ENCODE measurements at places on chromosomes 7 and 10.

DNA sequence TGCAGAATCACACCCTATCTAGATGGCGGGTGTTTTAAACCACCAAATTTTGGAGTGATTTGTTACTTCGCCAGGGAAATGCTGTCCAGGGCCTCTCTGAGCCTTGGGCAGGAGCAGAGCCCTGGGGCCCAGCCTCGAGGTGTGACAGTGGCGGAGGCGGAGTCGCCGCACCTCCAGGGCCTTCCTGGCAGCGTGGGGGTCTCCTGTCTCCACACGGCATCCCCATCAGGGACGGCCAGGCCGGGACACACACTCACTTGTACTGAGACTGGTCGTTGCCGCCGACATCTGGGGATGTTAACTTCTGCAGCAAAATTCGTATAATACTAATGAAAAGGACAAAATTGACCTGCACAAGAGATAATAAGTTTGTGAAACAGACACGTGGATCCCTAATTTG, 110.7 kb downstream of the VIPR2 start:
- peaks cover 9% of the 10 kb centered on the region for H3K27me3 ChIP-seq
- no peak for DNase-seq
- no peak overlapping the region for H3K4me3 ChIP-seq
- no peak overlapping the region for H3K27ac ChIP-seq

GRCh38 chr10:86836044-86836443, 79.6 kb downstream of the BMPR1A start:
- H3K4me3 ChIP-seq: no peak overlapping the region
- peak overlapping the region; percentile 88 for H3K27ac ChIP-seq
- H3K4me1 ChIP-seq: peaks cover 33% of the 10 kb centered on the region
- peaks cover 23% of the 10 kb centered on the region for H3K36me3 ChIP-seq
- no peak for DNase-seq
- no peaks in the 10 kb centered on the region for H3K27me3 ChIP-seq

- DNase-seq: peak; percentile 61
- H3K36me3 ChIP-seq: peaks cover 25% of the 10 kb centered on the region
- H3K27me3 ChIP-seq: no peaks in the 10 kb centered on the region
- peak overlapping the region; percentile 96 for H3K4me3 ChIP-seq
- peaks cover 46% of the 10 kb centered on the region for H3K4me1 ChIP-seq
Measured at GRCh38 chr10:33336582-33337325, 2.3 kb upstream of the NRP1 start.

DNA sequence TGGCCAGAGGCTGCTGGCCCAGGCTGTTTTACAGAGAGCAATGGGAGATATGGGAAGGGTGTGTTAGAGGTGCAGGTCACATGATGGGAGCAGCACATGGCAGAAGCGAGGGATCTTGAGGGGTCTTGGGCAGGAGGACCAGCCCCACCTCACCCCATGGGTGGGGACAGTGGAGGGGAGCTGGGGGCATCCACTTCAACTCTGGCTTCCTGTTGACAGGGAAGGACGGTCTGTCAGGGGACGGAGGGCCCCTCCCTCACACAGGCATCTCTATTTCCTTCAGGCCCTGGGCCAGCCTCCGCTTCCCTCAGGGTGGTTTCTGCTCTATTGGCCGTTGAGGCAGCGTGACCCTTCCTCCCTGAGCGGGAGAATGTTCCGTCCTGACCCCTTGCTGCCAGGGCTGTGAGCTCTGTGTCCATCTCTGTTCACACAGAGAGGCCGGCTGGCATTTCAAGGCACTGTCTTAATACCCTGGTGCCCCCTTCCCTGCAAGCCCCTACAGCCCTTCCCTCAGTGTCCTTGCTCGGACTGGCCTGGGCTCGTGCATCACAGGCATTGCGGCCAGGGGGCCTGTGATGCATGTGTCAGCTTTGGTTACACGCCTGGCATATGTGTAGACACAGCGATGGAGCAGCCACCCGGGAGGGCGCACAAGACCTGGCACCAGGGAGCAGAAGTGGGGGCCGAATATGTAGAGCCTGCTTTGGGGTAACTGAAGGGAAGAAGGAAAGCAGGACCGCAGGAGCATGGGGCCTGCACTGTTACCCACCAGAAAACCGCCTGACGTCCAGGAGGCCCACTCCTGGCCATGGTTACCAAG, 31.8 kb downstream of the RAMP3 start:
- no peaks in the 10 kb centered on the region for H3K4me1 ChIP-seq
- H3K27me3 ChIP-seq: peaks cover 6% of the 10 kb centered on the region
- no peak overlapping the region for H3K27ac ChIP-seq
- no peak overlapping the region for H3K4me3 ChIP-seq

DNA sequence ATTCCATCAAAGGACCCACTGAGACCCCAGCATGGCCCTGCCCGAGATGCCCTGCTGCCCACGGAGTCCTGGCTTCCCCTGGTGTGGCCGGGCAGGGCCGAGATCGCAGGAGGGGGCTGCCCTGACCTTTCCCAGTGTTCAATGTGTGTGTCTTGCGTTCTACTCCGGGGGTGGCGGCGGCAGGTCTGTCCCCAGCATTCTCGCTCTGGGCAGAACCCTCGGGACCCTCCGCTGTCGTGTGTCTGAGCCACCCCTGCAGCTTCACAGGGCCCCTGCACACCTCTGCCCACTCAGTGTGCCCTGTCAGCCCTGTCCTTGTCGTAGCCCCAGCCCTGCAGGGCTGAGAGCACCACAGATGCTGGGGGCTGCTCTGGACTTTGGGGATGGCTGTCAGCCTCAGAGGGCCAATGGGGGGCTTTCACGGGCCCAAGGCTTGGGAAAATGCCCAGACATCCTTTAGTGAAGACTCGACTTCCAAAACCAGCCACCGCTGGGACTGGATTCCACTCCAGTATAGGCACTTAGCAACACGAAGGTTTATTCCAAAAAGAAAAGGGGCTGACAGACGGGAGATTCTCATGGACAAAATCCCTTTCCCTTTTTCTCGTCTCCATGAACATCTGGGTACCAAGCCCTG, 30.0 kb upstream of the KNDC1 start:
- no peaks in the 10 kb centered on the region for H3K36me3 ChIP-seq
- H3K4me1 ChIP-seq: peaks cover 15% of the 10 kb centered on the region
- H3K27me3 ChIP-seq: peaks cover 21% of the 10 kb centered on the region
- no peak for DNase-seq

- no peak overlapping the region for H3K27ac ChIP-seq
- H3K27me3 ChIP-seq: no peaks in the 10 kb centered on the region
- no peak overlapping the region for H3K4me3 ChIP-seq
Measured at GRCh38 chr10:61964949-61965702, 63.6 kb downstream of the ARID5B start.

- H3K27ac ChIP-seq: no peak overlapping the region
- H3K27me3 ChIP-seq: peaks cover 5% of the 10 kb centered on the region
Measured at GRCh38 chr10:62001898-62002297, 100.4 kb downstream of the ARID5B start.

DNA sequence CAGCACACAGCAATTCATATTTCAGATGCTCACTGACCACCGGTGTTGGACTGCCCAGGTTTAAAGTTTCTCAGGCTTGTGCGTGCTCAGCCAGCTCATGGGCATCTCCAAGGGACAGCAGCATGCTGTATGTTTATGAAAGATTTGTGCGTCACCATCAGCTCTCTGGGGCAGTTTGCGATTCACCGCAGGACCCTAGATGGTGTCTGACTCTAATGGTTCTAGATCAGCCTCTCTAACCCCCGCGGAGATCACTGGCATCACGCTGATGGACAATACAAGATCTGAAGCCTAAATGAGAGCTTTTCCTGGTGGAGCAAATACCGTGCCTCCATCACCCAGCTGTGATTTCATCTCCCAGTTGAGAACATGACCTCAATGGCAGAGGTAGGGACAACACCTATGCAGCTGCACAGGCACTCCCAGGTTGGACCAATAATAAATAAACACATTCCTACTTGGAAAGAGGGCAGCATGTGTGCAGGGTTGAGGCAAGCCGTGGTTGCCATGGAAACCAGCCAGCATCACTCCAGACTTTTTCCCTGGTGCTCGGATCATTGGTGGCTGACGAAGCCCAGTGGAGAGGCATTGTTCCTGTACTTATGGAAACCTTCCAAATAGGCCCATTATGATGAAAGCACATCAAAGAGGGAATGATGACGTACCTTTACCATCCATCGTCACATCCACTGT, 253.6 kb downstream of the KCNMA1 start:
- peaks cover 22% of the 10 kb centered on the region for H3K4me1 ChIP-seq
- H3K36me3 ChIP-seq: no peaks in the 10 kb centered on the region
- H3K27me3 ChIP-seq: peaks cover 20% of the 10 kb centered on the region
- H3K27ac ChIP-seq: no peak overlapping the region
- H3K4me3 ChIP-seq: no peak overlapping the region

- no peak overlapping the region for H3K4me3 ChIP-seq
- peaks cover 3% of the 10 kb centered on the region for H3K27me3 ChIP-seq
- H3K36me3 ChIP-seq: peaks cover 31% of the 10 kb centered on the region
- no peak overlapping the region for H3K27ac ChIP-seq
Measured at GRCh38 chr10:117997673-117998072, 49.1 kb downstream of the RAB11FIP2 start.

- no peaks in the 10 kb centered on the region for H3K4me1 ChIP-seq
- DNase-seq: no peak
- no peak overlapping the region for H3K27ac ChIP-seq
Measured at GRCh38 chr7:11935905-11936304, 103.9 kb upstream of the THSD7A start.

DNA sequence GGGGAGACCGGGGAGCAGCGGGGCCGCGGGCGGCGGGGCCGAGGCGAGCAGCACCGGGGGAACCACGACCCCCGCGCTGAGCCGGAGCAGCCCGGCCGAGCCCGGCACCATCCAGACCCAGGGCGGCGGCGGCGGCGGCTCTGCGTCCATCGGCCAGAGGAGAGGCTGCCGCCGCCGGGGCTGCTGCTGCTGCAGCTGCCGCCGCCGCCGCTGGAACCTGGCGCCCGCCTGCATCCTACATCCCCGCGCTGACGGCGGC, 190 bp downstream of the TCERG1L start:
- H3K4me3 ChIP-seq: no peak overlapping the region
- H3K27me3 ChIP-seq: peaks cover 67% of the 10 kb centered on the region
- H3K36me3 ChIP-seq: no peaks in the 10 kb centered on the region
- no peak for DNase-seq
- no peak overlapping the region for H3K27ac ChIP-seq
- H3K4me1 ChIP-seq: peaks cover 7% of the 10 kb centered on the region

DNA sequence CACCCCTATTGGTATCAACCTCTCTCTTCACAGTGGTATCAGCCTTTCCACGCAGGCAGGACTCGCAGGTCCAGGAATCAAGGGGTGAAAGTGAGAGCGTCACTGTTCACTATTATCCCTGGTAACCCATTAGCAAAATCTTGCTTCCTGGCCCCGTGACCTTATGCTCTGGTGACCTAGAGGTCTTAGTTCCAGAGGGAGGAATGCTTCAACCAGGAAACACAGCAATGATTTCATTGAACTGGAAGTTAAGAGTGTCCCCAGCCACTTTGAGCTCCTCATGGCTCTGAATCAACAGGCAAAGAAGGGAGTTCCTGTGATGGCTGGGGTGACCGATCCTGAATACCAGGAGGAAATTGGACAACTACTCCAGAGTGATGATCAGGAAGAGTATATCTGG, 90.6 kb downstream of the CUL2 start:
- no peaks in the 10 kb centered on the region for H3K36me3 ChIP-seq
- H3K4me1 ChIP-seq: peaks cover 24% of the 10 kb centered on the region
- H3K4me3 ChIP-seq: no peak overlapping the region
- peaks cover 7% of the 10 kb centered on the region for H3K27me3 ChIP-seq
- no peak overlapping the region for H3K27ac ChIP-seq

DNA sequence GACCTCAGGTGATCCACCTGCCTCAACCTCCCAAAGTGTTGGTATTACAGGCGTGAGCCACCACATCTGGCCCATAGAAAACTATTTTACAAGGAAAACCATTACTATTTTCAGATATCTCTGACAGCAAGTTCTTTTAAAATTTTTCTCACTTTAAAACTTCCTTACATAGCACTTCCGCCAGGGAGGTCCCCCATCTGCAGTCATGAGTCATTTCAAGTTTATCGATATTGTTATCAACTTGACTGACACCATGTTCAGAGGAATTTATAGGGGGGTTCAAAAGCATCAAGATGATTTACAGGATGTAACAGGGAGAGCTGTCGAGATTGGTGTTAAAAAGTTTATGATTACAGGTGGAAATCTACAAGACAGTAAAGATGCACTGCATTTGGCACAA, 88.8 kb downstream of the NRBF2 start:
- no peak for DNase-seq
- H3K4me3 ChIP-seq: no peak overlapping the region
- H3K27ac ChIP-seq: no peak overlapping the region
- no peaks in the 10 kb centered on the region for H3K27me3 ChIP-seq

- H3K4me1 ChIP-seq: peaks cover 98% of the 10 kb centered on the region
- peaks cover 40% of the 10 kb centered on the region for H3K27me3 ChIP-seq
- peak overlapping the region; percentile 51 for H3K4me3 ChIP-seq
- peak; percentile 23 for DNase-seq
- peak overlapping the region; percentile 95 for H3K27ac ChIP-seq
- peaks cover 5% of the 10 kb centered on the region for H3K36me3 ChIP-seq
Measured at GRCh38 chr7:132425942-132426341, 150.3 kb downstream of the PLXNA4 start.

GRCh38 chr7:94277236-94277635, 117.5 kb upstream of the COL1A2 start:
- peaks cover 15% of the 10 kb centered on the region for H3K4me1 ChIP-seq
- no peaks in the 10 kb centered on the region for H3K36me3 ChIP-seq
- DNase-seq: no peak
- no peaks in the 10 kb centered on the region for H3K27me3 ChIP-seq

Data from nephron progenitor cell (in vitro differentiated cells).